ENCODE measurements at places on chromosomes 5 and 9.

DNA sequence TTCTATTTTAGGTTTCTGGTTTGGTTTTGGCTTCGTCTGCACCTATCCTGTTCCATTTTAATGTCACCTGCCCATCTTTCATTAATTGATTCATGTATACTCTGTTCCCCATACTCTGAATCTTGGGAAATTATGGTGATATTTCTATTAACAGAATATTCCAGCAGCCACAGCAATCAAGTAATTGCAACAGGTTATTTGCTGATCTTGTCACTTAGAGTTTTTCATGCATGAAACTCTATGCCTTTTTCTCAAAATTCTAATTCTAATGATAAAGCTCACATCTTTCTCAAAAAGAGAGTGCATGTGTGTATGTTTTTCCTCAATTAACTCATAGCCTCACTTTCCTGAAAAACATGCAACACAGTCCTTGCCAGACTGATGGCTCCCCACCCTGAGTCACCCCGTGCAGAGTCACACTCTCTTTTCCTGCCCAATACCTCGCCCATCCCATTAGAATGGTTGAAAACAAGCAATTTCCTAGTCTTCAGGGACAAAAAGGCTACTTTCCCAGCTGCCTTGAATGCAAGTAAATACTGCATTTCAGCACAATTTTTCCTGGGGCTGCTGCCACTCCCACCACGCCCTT lies 15.6 kb downstream of the GFRA3 start:
- H3K4me1 ChIP-seq = peaks cover 7% of the 10 kb centered on the region
- no peak overlapping the region for H3K4me3 ChIP-seq
- H3K27ac ChIP-seq = no peak overlapping the region
- H3K36me3 ChIP-seq = no peaks in the 10 kb centered on the region
- no peak for DNase-seq
- H3K27me3 ChIP-seq = peaks cover 42% of the 10 kb centered on the region

GRCh38 chr9:109143881-109144562 lies 23.0 kb downstream of the FRRS1L start:
- H3K36me3 ChIP-seq = no peaks in the 10 kb centered on the region
- DNase-seq = peak; percentile 35
- peaks cover 6% of the 10 kb centered on the region for H3K4me1 ChIP-seq
- no peak overlapping the region for H3K4me3 ChIP-seq
- H3K27me3 ChIP-seq = peaks cover 18% of the 10 kb centered on the region
- no peak overlapping the region for H3K27ac ChIP-seq

DNA sequence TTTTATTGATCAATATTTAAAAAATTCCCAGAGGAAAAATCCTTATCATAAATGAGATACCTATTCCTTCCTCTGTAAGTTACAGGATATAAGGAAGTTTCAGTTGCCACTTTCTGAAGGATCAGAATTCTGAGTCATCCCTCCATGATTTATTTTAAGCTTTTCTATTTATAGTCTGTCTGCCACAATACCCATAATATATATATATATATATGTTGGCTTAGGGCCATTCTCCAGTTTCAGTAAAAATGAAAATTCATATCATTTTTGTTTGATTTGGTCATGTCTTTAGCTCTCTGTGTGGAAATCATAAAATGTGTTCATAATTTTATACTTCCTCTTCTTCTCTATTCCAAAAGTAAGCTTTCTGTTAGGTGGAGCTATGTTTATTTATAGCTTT lies 215.8 kb upstream of the CYLC2 start:
- H3K4me1 ChIP-seq = no peaks in the 10 kb centered on the region
- H3K36me3 ChIP-seq = peaks cover 13% of the 10 kb centered on the region
- H3K27ac ChIP-seq = no peak overlapping the region
- DNase-seq = no peak
- H3K27me3 ChIP-seq = no peaks in the 10 kb centered on the region

DNA sequence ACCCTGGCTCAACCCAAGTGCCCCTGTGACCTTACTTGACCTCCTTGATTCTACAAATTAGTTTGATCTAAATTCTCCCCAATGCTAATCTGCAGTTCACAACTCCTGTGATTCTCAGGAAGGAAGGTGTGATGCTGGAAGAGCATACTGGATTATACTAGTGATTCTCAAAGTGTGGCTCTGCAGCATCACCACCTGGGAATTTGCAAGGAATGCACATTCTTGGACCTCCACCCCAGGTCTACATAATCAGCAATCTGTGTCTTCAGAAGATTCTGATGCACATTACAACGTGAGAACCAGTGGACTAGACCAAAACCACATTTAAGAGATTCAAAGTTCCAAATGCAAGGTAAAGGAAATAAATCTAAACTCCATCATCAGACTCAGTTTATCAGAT lies 198.6 kb downstream of the AGTPBP1 start:
- H3K27me3 ChIP-seq = peaks cover 2% of the 10 kb centered on the region
- no peaks in the 10 kb centered on the region for H3K36me3 ChIP-seq
- no peaks in the 10 kb centered on the region for H3K4me1 ChIP-seq
- no peak overlapping the region for H3K4me3 ChIP-seq
- no peak overlapping the region for H3K27ac ChIP-seq

GRCh38 chr5:90169078-90169477 lies 240.5 kb downstream of the CETN3 start:
- no peaks in the 10 kb centered on the region for H3K36me3 ChIP-seq
- no peak overlapping the region for H3K4me3 ChIP-seq
- H3K27ac ChIP-seq = no peak overlapping the region
- H3K4me1 ChIP-seq = no peaks in the 10 kb centered on the region
- DNase-seq = no peak

DNA sequence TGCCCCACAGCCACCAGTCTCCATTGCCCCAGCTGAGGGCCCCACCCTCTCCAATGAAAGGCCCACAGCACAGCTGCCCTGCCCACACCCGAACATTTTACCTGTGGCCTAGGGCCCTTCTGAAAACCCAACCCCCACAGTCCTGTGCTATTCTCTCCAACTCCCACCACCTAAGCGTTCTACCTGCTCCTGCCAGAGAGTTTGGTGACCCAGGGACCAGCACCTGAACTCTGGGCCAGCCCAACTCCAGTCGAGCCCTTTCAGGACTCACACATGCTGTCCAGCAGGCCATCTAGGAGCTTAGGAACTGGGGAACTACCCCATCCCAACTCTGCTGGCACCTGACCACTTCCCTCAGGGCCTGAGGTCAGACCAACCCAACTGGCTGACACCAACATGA lies 562.3 kb downstream of the DNAH5 start:
- no peaks in the 10 kb centered on the region for H3K36me3 ChIP-seq
- no peaks in the 10 kb centered on the region for H3K27me3 ChIP-seq
- no peak for DNase-seq
- no peaks in the 10 kb centered on the region for H3K4me1 ChIP-seq
- H3K27ac ChIP-seq = no peak overlapping the region

GRCh38 chr5:4058899-4059298 lies 463.3 kb downstream of the IRX1 start:
- H3K27ac ChIP-seq = no peak overlapping the region
- no peak overlapping the region for H3K4me3 ChIP-seq
- no peak for DNase-seq
- H3K36me3 ChIP-seq = no peaks in the 10 kb centered on the region
- no peaks in the 10 kb centered on the region for H3K4me1 ChIP-seq

GRCh38 chr9:14347406-14348122 lies 33.6 kb upstream of the NFIB start:
- H3K27me3 ChIP-seq = peaks cover 40% of the 10 kb centered on the region
- H3K4me1 ChIP-seq = 0 out of 2 replicates have a peak, but pooled peaks cover 10% of the 10 kb centered on the region
- no peaks in the 10 kb centered on the region for H3K36me3 ChIP-seq
- no peak overlapping the region for H3K27ac ChIP-seq
- DNase-seq = no peak

DNA sequence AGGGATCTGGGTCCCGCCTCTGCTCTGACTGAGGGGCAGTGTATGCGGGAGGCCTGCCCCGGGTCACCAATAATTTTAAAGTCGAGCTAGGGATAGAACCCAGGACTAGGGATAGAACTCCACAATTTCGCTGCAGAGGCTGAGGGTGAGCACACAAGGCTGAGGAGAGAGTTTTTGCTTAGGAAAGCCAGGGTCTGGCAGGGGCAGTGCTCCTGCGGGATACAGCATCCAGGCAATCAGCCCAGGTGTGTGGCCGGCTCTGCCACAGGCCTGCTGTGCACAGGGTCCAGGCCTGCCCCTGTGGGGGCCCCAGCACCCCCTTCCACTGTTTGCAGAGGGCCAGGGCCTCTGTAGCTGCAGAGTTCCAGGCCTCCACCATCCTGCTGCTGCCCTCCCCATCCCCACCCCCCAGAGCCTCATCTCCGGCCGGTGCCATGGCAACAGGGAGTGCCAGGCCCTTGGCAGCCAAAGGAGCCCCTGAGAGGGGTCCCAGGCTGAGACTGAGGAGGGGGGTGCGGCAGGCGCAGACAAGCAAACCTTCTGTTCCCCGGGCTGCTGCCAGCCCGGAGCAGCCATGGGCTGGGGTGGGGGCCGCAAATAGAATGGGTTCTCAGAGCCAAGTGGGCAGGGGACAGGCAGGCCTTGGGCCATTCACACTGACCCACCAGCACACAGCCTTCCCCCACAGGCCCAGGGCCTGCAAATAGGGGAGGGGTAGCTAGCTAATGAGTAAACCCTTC lies 8.6 kb downstream of the PDGFRB start:
- peaks cover 21% of the 10 kb centered on the region for H3K36me3 ChIP-seq
- H3K27ac ChIP-seq = peak overlapping the region; percentile 99
- no peak for DNase-seq
- peaks cover 87% of the 10 kb centered on the region for H3K4me1 ChIP-seq
- peaks cover 8% of the 10 kb centered on the region for H3K27me3 ChIP-seq

DNA sequence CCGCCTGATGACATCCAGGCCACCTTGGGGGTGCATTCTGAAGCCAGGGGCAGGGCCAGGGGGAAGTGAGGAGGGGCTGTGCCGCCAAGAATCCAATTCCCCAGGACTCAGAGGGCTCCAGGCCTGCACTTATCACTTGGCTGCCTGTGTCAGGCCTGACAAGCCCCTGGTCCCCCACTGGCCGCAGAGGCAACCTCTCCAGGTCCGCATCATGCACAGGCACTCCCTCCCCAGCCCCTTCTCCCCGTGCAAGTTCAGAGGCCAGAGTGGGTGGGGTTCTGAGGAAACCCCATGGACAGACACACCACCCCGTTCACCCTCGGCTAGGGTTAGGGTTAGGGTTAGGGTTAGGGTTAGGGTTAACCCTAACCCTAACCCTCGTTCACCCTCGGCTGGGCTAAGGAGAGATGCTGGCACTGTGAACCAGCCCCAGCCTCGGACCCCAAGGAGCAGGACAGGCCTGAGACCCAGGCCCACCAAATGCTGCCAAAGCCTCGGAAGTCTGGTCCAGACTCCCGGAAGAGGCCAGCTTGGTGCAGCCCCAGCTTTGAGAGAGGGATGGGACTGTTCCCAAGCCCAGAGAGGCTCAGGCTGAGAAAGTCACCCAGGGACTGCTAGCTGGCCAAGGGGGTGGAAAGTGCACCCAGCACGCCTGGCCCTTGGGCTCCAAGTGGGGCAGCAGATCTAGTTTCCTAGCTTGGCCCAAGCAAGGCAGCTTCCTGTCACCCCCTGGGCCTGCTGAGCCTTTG lies 4.9 kb downstream of the LCN2 start:
- H3K27ac ChIP-seq = no peak overlapping the region
- no peaks in the 10 kb centered on the region for H3K4me1 ChIP-seq
- peaks cover 21% of the 10 kb centered on the region for H3K27me3 ChIP-seq
- no peak for DNase-seq

GRCh38 chr5:93995126-93995621 lies 253.8 kb upstream of the POU5F2 start:
- peak overlapping the region; percentile 35 for H3K4me3 ChIP-seq
- H3K27me3 ChIP-seq = no peaks in the 10 kb centered on the region
- peak overlapping the region; percentile 76 for H3K27ac ChIP-seq
- peak; percentile 49 for DNase-seq
- peaks cover 44% of the 10 kb centered on the region for H3K4me1 ChIP-seq
- no peaks in the 10 kb centered on the region for H3K36me3 ChIP-seq

- no peak overlapping the region for H3K4me3 ChIP-seq
- H3K27me3 ChIP-seq = peaks cover 1% of the 10 kb centered on the region
- no peaks in the 10 kb centered on the region for H3K36me3 ChIP-seq
These were observed 442.4 kb upstream of the ZNF462 start for GRCh38 chr9:106420511-106420944.

- H3K4me1 ChIP-seq = peaks cover 17% of the 10 kb centered on the region
- H3K27ac ChIP-seq = no peak overlapping the region
- no peak overlapping the region for H3K4me3 ChIP-seq
- H3K36me3 ChIP-seq = no peaks in the 10 kb centered on the region
- no peak for DNase-seq
- H3K27me3 ChIP-seq = peaks cover 8% of the 10 kb centered on the region
These were observed 77.2 kb downstream of the ADAMTS16 start for GRCh38 chr5:5217371-5217770.

DNA sequence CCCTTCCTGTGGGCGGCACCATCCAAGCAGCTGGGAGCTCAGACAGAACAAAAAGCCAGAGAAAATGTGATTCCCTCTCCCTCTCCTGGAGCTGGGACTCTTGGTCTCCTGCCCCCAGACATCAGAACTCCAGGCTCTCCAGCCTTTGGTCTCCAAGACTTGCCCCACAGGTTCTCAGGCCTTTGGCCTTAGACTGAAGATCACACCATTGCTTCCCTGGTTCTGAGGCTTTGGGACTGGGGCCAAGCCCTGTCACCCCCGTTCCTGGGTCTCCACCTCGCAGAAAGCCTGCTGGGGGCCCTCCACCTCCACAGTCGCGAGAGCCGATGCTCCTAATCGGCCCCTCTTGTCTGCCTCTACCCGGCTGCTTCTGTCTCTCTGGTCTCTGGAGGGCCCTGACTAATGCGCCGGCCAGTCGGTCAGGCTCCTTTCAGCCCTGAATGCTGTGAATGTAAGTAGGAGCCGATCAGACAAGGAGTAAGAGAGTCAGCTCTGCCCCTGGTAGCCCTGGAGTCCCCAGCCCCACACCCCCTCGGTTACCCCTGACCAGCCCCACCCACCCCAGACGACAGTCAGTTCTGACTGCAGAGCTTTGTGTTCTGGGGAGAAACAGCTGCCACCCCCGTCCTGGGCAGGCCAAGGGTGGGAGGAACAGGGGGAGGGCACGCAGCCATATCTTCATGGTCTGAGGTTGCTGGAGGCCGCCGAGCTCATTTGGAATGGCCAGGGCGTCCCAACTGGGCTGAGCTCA lies 57.5 kb downstream of the VAV2 start:
- no peak for DNase-seq
- H3K27me3 ChIP-seq = no peaks in the 10 kb centered on the region
- H3K36me3 ChIP-seq = peaks cover 23% of the 10 kb centered on the region
- peaks cover 5% of the 10 kb centered on the region for H3K4me1 ChIP-seq
- no peak overlapping the region for H3K27ac ChIP-seq
- H3K4me3 ChIP-seq = no peak overlapping the region

DNA sequence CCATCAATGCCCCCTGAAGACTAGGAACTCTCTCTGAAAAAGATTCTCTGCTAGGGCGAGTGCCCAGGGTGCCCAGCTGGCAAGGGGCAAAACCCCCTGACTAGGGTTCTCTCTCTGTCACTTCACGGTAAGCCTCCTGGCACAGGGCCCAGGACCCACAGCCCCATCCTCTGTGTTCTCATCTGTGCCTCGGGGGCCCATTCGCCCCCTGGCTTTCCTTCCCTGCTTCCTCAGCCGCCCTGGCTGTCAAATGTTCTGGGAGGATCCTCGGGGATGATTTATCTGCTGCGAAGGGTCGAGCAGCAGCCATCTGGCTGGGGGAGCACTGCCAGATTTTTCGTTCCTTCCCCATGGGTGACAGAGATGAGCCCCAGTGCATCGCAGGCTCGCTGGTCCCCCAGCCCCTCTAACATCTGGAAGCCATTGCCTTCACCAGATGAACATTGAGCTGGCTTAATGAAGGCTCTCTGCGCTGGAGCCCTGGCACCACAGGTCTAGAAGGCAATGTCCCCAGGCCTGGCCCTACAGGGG lies 24.2 kb downstream of the HMCN2 start:
- H3K36me3 ChIP-seq = no peaks in the 10 kb centered on the region
- no peak overlapping the region for H3K4me3 ChIP-seq
- peaks cover 69% of the 10 kb centered on the region for H3K27me3 ChIP-seq
- no peaks in the 10 kb centered on the region for H3K4me1 ChIP-seq
- H3K27ac ChIP-seq = no peak overlapping the region

Data from HFFc6 (cell line).